Stimulated activated CD4-positive, alpha-beta T cell treated with anti-CD3 and anti-CD28 coated beads, Interleukin-1b, Interleukin-23, amount 100 ng/mL, for 1 hour (primary cell): ENCODE measurements at places on chromosomes 1 and 21.
A peak's percentile ranks its signal among the peaks of the same experiment; 100 is the strongest.

GRCh38 chr21:42172596-42173483 is 46.1 kb upstream of the ABCG1 start:
- DNase-seq: no peak

- no peak for DNase-seq
These were observed 378.9 kb downstream of the HHAT start for GRCh38 chr1:210707300-210708240.

DNA sequence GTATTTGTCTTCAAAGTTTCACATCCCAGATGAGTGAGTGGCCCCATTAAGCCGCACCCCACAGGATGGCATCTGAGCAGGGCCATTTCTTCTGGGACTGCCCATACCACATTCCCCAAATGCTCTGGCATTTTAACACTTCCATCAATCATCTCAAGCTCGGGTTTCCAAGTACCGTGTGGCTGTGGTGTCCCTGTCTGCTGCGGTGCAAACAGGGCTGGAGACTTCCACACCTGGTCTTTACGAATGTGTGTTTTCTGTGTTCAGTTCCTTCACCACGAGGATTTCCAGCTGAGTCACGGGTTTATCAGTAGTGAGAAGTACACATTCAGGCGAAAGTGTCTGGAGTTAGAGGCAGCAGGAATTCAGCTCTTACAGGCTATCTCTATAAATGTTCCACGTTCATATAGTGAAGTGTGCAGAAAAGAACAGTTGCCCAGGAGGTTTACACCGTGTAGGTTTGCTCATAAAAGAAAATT is 195.2 kb downstream of the RHOU start:
- no peak for DNase-seq

GRCh38 chr1:157101149-157101548 is 1.5 kb upstream of the ETV3L start:
- no peak for DNase-seq

GRCh38 chr1:44707112-44707881 is 23.7 kb downstream of the RNU5D-1 start:
- DNase-seq: no peak

DNA sequence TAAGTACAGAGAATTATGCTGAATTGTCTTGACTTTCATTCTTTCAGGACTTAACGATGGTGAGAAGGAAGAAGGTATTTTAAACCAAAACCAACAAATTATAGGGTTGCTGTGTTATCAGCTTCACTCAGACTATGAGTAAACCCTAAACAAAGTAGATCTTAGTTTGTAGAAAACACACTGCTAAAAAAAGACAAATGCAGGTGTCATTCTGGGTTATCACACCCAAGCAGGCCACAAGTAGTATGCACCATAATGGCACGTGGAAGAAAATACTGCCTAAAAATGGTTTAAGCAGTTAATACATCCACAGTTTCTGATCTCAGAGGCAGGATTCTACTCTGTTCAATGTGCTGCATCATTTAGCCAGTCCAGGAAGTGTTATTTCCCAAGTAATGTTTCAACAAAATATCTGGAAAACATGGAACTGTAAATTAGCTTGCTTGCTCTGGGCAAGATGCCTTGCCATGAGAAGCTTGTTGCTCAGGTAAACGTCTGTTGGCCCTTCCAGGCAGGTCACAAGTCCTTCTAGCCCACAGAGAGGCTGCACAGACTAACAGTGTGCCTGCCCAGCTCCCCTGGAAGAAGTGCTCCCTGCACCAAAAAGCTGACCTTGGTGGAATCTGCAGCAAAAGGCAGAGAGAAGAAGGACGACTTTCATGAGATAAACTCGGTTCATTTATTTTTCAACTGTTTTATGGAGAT is 4.1 kb downstream of the DIPK1A start:
- DNase-seq: no peak

DNA sequence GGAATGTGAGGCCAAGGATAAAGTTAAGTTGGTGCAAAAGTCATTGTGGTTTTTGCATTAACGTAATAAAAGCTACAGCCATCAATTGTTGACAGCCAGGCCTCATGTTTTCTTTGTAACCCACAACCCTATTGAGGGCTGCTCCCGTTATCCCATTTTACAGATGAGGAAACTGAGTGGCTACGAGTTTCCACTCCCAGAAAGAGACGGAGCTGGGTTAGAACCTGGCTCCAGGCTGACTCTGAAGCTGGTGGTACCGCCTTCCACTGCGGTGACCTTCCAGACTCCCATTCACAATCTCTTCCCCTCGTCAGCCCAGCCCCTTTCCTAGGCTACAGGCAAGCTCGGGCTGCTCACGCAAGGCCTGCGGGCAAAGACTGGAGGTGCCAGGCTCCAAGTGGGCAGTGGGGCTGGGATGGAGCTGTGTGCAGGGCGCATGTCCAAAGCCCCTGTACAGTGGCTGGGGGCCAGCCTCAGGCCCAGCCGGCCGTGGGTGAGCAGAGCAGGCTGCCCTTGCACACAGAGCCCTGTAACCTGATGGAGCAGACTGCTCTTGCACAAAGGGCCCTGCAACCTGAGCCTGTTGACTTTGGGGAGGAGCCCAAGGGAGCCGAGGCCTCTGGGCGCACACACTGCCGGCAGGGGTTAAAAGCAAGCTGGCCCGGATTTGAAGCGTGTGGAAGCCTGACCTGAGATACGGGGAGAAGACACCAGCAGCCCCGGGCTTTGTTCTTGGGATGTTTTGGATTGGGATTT is 97.4 kb upstream of the TMPRSS2 start:
- DNase-seq: no peak

- DNase-seq: no peak
These were observed at the start of gene OR6F1 for GRCh38 chr1:247716546-247716945. OR6F1 (minus strand) TSS chr1:247716646; CDS start chr1:247712755, 3,891 bp downstream.

DNA sequence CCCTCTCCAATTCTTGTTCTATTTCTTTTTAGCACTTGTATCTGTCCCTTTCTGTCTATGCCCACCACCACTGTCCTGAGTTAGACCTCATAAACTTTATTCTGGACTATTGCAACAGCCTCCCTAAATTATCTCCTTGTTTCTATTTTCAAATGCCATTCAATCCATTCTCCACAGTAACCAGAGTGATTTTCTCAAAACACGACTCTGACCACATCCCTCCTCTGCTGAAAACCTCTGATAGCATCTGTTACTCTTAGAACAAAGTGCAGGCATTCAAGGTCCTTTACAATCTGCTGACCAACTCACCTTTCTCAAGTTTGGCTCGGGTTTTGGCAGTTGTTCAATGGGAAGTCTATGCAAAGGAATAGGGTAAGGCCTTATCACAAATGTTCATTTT is 22.8 kb upstream of the GPX7 start:
- no peak for DNase-seq

GRCh38 chr1:30366911-30367310 is 356.5 kb downstream of the MATN1 start:
- DNase-seq: no peak

DNA sequence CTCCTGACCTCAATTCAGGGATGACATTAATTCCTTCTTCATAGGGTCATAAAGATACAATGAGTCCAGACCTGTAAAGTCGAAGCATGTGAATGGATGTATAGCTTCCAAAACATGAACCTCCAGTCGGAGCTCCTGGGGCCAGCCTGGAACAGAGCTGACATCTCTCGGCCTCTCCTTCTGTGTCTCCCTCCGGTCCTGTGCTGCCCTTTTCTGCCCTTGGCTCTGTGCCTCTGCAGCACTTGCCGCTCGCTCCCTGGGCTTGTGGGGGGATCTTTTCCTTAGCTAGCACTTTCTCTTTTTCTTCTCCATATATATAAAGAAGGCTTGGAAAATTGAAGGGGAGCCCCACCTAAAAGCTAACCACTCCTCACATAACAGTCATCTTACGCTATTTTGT is 42.5 kb downstream of the TMCC2 start:
- no peak for DNase-seq

- no peak for DNase-seq
These were observed 139.2 kb downstream of the NTMT2 start for GRCh38 chr1:170284951-170285350.

DNA sequence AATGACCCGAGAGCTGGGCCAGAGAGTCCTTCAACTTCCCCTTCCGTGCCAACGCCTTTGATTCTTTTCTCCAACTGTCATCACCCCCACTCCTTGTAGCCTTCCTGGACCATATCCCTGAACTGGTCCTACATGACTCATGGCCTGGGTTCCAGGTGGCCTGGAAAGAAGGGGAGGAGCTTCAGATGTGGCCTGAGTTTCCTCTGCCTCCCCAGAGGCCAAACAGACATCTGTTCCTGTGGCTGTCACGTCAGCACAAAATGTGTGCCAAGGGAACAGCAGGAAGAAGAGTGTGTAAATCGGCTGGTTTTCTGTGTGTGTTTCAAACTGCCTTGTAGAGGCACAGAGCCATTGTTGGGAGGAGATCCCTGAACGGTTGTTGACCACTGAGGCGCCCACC is 24.9 kb upstream of the KIRREL1 start:
- no peak for DNase-seq

GRCh38 chr1:153796786-153797659 is 21.8 kb downstream of the SLC27A3 start:
- peak; percentile 70 for DNase-seq

- no peak for DNase-seq
These were observed 5.7 kb upstream of the ATG4C start for GRCh38 chr1:62778208-62778607.

- DNase-seq: no peak
These were observed 450 bp downstream of the SDE2 start for GRCh38 chr1:225998560-225999226.

DNA sequence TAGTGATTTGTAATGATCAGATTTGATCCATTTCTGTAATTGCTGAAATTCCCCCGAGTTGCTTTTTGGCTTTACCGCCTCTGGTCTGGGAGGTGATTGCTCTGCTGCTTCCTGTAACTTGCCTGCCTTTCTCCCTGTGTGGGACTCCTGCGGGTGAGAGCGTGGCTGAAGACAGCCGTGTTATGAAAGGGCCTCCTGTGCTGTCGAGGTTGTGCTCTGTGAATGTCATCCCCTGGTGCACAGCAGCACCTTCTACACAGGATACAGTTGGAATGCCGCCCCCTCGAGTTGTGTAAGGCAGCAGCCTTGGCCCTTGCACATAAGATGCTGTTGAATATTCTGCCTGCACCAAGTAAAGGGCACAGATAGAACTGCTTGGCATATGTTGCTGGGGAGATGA is 5.9 kb downstream of the SOD1 start:
- DNase-seq: no peak

DNA sequence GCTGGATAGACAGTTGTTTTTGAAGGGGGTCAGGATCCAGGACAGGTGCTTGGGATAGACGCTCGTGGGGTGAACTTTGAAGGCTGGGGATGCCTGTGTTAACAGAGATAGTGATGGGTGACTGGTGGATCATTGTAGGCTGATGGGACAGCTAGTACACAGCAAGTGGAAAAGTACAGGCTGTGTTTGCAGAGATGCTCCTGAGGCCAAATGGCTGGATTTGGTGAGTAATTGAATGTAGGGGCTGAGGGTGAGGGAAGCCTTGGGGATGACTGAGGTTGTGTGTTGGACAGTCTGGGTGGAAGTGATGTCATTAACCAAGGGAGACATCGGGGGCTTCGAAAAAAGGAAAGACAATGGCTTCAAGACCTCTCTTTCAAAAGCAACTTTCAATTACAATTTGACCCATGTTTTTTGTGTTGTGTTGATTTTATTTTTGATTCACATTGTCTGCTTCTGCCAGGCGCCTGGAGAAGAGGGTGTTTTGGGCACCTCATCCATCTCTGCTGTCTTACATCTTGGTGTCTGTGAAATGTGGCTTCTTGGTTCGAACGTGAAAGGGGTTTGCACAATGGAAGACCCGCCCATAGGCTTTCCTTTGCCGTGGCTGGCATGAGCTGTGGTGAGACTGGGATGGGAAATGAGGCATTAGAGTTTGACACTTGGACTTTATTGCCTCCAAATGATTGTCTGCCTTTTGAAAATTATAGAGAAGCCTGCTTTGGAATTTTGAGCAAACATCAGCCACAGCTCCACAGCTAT is 147.5 kb downstream of the FOXD2 start:
- DNase-seq: no peak

DNA sequence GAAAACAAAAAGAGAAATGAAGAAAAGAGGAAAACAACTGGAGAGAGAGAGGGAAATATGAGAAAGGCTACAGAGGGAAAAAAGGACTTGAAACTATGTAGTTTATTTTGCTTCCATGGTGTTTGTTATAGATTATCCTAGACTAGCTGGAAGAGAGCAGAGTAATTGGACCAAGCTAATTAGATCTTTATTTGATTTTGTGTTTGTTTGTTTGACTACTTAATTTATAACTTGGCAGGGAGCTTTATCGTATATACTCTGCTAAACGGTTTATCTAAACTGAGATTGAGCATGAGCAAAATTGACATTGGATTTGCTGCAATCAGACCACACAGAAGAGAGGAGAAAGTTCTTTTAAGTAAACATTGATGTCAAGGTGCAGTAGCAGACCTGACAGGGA is 443.8 kb upstream of the USP24 start:
- DNase-seq: no peak

- DNase-seq: no peak
These were observed 7.6 kb upstream of the AIM2 start for GRCh38 chr1:159084152-159084551.

GRCh38 chr1:193308438-193308837 is 122.0 kb upstream of the B3GALT2 start:
- no peak for DNase-seq

- no peak for DNase-seq
These were observed 169.4 kb downstream of the GABPA start for GRCh38 chr21:25904044-25904695.

DNA sequence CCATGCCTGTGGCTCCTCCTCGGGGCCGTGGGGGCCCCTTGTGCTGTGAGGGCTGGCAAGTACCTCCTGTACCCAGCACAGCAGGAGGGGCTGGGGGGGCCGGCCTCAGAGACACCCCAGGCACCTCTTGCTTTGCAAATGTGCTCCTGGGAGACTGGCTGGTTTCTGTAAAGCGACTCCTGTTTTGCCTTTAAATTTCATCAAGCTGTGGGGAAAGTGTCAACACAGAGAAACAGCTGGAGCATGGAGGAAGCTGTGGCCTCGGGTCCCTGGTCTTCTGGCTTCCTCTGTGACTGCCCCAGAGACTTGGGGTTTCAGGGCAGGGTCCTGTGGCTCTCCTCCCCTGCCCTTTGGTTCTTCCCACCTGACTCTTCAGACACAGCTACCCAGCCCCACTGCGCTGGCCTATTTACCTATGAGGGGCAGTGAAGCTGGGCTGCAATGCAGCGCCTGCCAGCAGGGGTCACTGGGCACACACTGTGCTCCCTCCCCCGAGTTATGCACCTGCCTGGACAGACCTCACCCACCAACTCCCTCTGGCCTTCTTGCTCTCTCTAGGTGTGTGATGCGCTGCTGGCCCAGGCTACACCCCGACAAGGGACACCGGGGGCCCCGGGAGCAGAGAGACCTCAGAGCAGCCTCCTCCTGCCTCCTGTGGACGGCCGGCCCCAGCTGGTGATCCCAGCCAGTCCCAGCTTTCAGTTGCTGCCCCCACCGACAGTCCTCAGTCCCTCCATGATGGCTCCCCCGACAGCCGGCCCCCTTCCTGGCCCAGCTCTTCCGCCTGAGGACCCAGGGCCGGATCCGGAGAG is 17.6 kb upstream of the PEX10 start:
- DNase-seq: no peak

- DNase-seq: no peak
These were observed 11.8 kb upstream of the ALG14 start for GRCh38 chr1:95084317-95085176.

GRCh38 chr1:164760569-164760968 is 201.6 kb downstream of the PBX1 start:
- DNase-seq: no peak
